LoVo (cell line): ENCODE measurements at places on chromosomes 1 and 21.
A peak's percentile ranks its signal among the peaks of the same experiment; 100 is the strongest.

GRCh38 chr1:157844089-157844830 lies 2.7 kb upstream of the CD5L start:
- DNase-seq: no peak

GRCh38 chr1:60913039-60913438 lies 169.3 kb upstream of the NFIA start:
- DNase-seq: no peak

GRCh38 chr1:9165396-9165795 lies 36.5 kb upstream of the GPR157 start:
- no peak for DNase-seq

GRCh38 chr1:193729429-193729828 lies 543.0 kb upstream of the B3GALT2 start:
- no peak for DNase-seq

DNA sequence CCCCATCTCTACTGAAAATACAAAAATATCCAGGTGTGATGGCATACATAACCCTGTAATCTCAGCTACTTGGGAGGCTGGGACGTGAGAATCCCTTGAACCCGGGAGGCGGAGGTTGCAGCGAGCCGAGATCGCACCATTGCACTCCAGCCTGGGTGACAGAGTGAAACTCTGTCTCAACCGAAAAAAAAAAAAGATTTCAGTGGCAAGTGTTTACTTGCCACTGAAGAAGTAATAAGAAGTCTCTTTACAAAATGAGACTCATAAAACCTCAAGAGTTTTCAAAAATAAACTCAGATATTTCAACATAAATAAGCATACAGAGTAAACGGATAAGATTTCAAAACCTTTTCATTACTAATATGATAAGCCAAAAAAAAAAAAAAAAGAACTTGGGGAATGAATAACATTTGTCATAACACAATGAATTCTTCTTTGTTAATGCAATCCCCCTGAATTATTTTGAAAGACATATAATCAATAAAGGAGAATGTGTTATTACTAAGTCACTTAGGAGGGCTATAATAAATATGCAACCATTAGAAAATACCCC lies 34.2 kb upstream of the EXO1 start:
- DNase-seq: no peak

- no peak for DNase-seq
Observed at GRCh38 chr1:35136780-35137179, 56.2 kb downstream of the SFPQ start.

GRCh38 chr21:25790122-25790877 lies 55.5 kb downstream of the GABPA start:
- DNase-seq: peak; percentile 9
